ENCODE measurements at places on chromosomes 1 and 21.

GRCh38 chr1:29094433-29094832, 29.3 kb downstream of the TMEM200B start:
- no peak for DNase-seq

DNA sequence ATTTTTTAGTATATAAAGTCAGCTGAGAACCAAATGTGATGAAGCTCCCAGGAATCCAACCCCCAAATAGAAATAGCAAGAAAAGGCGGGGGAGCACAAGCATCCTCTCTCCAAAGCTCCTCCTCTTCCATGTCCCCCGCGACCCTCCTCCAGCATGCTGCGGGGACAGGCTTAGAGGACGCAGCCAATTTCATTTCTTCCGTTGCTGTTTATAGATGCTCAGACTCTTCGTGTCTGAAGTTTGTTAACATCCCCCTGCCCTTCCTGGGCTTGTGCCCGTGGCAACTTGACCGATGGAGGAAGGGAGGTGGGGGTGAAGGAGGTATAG, 754 bp upstream of the NPPA start:
- no peak for DNase-seq

DNA sequence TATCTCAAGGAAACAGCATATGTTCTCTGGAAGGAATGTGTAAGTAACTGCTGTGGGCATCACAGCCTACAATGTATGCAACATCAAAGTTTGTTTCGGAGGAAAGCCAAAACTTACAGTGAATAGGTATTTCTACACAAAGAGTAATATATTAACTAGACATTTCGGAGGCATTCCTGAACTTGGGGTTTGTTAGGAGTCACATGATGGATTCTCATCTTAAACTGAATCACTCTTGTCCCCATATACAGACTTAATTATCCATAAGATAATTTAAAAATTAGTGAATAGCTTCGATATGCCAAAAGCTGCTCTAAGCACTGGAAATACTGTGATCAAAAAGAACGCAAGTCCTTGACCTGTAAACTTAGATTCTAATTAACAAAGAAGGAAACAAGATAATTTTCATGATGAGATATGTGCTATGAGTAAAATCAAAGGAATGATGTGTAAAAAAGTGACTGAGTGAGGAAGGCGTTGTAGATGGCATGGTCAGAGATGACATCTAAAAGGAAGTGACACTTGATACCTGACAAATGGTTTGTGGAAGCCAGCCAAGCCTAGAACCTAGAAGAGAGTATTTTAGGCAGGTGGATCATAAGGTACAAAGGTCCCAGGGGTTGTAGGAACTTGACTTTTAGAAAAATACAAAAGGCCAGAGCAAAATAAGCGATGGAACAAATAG, 273.1 kb downstream of the MRPL39 start:
- no peak for DNase-seq

DNA sequence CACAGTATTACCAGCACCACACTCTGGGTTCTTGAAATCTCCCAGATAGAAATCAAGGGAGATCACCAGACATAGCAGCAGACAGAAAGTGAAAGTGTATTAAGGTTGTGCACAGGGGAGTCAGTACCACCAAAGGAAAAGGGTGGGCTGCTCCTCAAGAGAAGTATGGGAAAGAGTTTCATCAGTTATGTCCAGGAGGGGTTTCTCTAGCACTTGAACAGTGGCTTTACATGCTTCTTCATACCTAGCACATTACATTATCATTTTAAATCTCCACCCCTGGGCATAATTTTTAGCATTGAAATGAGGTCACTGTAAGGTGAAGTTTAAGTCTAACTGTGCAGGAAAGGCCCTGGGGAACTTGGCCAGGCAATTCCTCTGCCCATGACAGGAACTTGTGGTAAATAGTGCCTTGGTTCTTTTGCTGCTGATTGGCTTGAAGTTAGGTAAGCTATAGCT, 601.0 kb downstream of the NUF2 start:
- peak; percentile 5 for DNase-seq

- DNase-seq, result no peak
These were observed 324.1 kb upstream of the ADAMTS5 start for GRCh38 chr21:27291006-27291405.

- no peak for DNase-seq
These were observed 112.4 kb upstream of the ZBTB40 start for GRCh38 chr1:22339237-22339636.

- DNase-seq, result no peak
These were observed 808 bp upstream of the SERINC2 start for GRCh38 chr1:31412205-31412604.

- DNase-seq, result no peak
These were observed 16.2 kb upstream of the DNASE2B start for GRCh38 chr1:84382127-84382526.

- peak; percentile 82 for DNase-seq
These were observed at the start of gene ETNK2 for GRCh38 chr1:204151552-204152309. Gene ETNK2, minus strand, starts transcription at chr1:204152044. Its CDS starts 192 bp downstream, at chr1:204151852.

GRCh38 chr1:234892642-234893041, 236.0 kb downstream of the TOMM20 start:
- no peak for DNase-seq

GRCh38 chr1:27527223-27527889, 37.4 kb upstream of the WASF2 start:
- peak; percentile 99 for DNase-seq

- no peak for DNase-seq
These were observed 8.8 kb upstream of the PIGC start for GRCh38 chr1:172452536-172453152.

DNA sequence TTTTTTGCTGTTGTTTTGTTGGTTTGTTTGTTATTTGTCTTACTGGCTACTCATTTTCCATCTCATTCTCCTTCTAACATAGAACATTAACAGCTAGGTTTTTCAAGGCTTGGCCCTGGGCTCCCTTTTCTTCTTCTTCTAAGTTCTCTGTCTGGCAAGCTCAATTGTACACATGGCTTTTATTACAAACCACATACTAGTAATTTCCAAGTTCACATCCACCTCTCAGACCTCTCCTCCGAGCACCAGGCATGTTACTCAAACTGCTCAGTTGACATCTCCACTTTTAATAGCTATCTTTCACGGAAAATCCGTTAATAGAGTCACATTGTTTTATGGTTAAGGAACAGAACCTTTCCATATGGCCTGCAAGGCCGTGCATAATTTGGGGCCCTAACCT, 736.9 kb upstream of the ADAMTS5 start:
- DNase-seq, result no peak

GRCh38 chr1:31984419-31985347, 29.0 kb upstream of the KHDRBS1 start:
- DNase-seq, result no peak

DNA sequence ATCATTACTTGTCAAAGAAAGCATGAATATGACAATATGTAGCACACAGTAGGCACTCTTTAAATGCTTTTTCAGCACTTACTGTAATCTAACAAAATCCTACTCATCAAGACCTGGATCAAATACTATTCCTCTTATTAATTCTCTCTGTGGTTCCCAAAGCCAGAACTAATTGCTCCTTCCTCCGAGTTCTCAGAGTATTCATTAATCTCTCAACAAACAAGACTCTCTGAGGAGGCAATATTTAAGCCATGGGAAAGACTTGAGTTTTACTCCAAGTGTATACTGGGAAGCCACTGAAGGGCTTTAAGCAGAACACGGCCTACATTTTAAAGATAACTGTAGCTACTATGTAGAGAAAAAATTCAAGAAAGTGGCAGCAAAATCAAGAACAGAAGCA, 79.7 kb downstream of the ENAH start:
- no peak for DNase-seq

GRCh38 chr1:171179318-171180227, 5.5 kb upstream of the FMO2 start:
- DNase-seq, result no peak

DNA sequence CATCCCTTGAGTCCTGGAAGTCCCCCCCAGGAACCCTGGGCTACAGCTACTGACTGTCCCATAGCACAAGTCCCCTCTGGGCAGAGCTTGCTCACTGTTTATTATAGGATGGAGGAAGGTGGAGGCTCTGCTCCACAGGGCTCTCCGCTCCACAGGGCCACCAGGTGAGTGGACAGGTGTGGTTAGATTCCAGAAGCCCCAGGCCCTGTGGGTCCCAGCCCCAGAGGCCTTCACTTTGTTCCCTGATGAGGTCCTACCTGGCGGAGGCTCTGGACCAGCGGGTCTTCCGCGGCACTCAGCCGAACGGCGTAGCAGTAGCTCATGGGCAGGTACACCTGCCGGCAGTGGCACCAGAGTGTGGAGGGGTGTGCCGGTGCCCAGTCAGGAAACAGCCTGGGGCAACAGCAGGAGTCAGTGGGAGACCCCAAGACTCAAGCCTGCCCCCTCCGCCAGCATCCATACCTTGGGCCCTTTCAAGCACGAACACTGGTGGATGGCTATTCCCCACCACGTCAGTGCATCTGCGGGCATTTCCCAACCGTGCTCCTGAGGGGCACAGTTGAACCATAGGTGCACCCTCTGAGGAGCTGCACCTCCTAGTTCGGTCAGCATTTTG, 12.3 kb downstream of the LSS start:
- no peak for DNase-seq

GRCh38 chr1:178220094-178220493, 126.2 kb downstream of the RASAL2 start:
- no peak for DNase-seq

- DNase-seq, result no peak
These were observed 178.1 kb downstream of the NPHP4 start for GRCh38 chr1:5814046-5814619.

- peak; percentile 86 for DNase-seq
These were observed 13.9 kb upstream of the LRIG2 start for GRCh38 chr1:113058941-113059706.

DNA sequence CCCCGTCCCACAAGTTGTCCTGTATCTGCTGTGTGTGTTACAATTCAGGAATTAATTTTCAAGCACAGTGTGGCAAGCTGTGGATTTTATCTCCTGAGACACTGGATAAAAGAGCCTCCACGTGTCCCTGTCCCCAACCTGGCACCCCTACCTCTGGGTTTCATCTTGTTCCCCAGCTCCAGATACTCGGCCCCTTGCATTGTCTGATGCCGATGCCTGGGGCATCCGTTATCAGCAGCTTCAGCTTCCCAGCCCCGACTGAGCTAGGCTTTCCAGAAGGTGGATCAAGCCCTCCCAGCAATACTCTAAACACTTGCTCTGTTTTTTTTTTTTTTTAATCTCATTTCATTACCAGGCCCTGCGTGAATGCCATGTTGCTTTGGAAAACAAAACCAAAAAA, 159.4 kb downstream of the PLXNA2 start:
- DNase-seq, result no peak

- no peak for DNase-seq
These were observed 31.7 kb downstream of the ELK4 start for GRCh38 chr1:205600085-205600484.

All from NCI-H146 (cell line).